ENCODE measurements at places on chromosomes 3 and 15.

DNA sequence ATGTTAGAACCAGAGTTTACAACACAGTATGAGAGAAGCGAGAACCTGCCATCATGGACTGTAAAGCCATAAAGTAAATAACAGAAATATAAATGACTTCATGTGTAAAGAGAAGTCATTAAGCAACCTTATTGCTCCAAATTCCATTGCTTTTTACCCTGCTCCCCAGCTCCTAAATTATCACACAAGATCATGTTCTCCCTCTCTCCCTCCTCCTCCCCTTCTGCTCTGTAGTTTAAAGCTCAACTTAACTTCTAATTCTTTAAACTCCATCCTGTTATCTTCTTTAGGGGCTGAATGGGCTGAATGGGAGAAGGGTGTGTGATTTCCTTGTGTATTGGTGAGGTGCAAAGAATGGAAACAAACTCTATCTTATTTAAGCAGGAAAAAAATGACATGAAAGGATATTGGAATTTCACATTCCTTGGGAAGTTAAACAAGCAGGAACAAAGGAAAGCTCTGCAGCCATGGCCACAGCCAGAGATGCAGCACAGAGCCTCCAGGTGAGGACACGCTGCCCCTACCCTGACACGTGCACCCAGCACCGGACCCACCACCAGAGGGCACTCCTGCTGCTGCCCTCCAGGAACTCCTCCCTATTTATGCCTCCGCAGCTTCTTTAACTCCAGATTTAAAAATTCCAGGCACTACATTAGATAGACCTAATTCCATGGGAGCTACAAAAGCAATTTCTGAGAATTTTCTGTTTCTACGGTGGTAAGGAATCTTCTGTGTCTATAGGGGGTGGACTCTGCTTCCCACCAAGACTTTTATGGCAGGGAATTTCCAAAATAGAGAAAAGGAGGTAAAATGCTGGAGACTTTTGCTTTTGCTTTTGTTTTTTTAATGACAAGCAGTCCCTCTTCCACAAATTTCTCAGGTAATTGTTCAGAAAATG is 76.9 kb upstream of the ABI3BP start:
- DNase-seq, result peak; percentile 10

- DNase-seq, result no peak
Measured at GRCh38 chr3:61966200-61966599, 404.8 kb downstream of the PTPRG start.

- no peak for DNase-seq
Measured at GRCh38 chr3:172268425-172268824, 179.8 kb downstream of the GHSR start.

- no peak for DNase-seq
Measured at GRCh38 chr3:159929171-159930141, 59.2 kb upstream of the IL12A start.
